ENCODE measurements at places on chromosomes 6 and 20.

DNA sequence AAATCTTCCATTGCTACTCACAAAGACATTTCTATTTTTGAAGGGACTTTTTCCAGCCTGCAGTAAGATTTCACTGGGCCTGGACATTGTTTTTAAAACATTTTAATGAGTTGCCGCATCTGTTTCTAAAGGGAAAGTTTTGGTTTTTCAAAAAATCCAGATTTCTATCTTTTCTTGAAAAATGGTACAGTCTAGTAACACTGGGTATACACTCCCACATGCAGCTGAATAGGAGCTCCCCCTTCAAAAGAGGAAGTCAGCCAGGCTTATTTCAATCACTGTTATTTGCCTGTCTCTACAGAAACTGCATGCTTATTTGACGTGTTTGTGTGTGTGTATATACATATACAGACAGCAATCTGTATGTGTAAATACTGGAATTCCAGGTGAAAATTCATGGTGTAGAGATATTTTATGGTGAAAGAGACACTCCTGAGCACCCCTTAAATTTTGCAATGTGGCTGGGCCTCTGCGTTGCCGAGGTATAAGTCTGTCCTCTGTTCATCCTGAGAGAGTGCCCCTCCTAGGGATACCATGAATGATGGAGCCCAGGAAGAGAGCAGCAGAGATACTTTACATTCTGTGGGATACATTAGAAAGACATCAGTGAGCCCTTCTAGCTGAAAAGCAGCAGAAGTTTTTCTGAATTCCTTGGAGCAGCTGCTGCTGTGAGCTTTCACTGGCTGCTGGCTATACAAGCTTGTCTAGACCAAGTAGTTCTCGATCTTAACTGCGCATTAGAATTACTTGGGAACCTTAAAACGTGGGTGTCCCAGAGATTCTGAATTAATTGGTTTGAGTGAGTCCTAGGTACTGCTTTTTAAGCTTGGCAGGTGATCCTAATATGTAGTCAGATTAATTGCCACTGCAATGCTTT, 12.0 kb upstream of the ABRACL start:
- DNase-seq: no peak

- DNase-seq: no peak
Observed at GRCh38 chr6:74606582-74607071, 599.2 kb downstream of the COL12A1 start.

DNA sequence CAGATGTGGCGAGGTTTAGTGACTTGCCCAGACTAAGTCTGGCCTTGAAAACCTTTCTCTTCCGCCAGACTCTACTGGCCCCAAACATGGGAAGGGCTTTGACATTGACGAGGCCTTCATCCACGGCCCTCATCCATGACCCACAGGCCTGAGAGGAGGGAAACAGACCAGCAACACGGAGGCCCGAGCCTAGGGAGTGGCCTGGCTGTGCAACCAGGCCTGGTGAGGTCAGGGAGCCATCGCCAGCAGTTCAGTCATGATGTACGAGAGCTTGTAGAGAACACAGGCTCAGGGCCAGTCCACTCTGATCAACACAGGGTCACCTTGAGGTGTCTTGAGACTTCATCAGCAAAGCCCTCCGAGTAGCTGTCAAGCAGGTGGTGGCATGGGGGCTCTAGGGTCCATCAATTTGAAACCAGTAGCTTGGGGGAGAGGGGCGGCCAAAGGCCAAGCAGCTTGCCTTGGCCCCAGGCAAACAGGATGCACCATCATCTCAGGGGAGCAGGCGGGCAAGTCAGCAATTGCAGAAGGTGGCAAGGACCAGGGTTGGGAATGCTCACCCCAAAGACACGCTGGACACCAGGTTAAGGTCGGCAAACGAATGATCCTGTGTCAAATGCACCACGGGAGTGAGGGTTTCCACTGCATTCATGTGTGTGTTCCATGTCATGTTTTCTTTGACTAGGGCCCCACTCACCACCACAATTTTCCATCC, 36.1 kb downstream of the GFOD1 start:
- DNase-seq: no peak

GRCh38 chr6:25448965-25449538, 169.9 kb downstream of the CARMIL1 start:
- no peak for DNase-seq

- no peak for DNase-seq
Observed at GRCh38 chr6:47007657-47008396, 34.3 kb downstream of the ADGRF1 start.

GRCh38 chr20:60054716-60055634, 96.8 kb downstream of the CDH26 start:
- no peak for DNase-seq

- DNase-seq: no peak
Observed at GRCh38 chr6:120938876-120939472, 395.3 kb downstream of the TBC1D32 start.

DNA sequence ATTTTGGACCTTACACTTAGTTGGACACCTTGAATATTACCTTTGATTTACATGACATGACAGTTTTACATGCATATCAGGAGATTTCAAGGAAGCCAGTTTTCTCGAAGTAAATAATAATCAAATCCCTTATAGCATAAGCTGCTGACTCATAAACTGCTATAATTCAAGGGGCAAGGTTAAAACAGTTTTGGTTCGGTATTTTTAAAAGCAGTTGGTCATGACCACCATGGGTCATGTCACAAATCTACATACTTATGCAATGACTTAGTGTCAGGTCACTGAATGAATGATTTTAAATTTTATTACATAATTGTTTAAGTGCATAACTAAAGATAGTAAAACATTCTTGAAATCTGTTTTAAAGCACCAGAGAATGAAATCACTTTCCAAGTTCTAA, 158.0 kb downstream of the DST start:
- no peak for DNase-seq

DNA sequence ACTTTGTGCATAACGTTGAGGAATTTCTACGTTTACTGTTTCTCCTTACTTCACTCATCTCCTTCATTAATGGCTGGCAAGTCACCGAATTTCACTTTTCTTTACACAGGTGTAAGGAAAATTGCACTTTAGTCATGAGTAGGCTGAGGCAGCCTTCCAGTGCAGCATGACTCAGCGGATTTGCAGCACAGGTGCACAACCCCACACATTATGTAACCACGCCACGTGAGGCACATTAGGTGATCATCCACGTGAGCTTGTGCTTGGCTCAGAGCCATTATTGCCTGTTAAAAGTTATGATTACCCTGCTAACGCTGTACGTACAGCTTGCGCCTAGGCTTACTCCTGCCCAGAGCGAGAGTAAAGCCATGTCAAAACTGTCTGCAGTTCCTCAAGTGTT, 158.8 kb downstream of the NKAIN2 start:
- DNase-seq: no peak

GRCh38 chr20:55166063-55166462, 690.7 kb downstream of the DOK5 start:
- no peak for DNase-seq

DNA sequence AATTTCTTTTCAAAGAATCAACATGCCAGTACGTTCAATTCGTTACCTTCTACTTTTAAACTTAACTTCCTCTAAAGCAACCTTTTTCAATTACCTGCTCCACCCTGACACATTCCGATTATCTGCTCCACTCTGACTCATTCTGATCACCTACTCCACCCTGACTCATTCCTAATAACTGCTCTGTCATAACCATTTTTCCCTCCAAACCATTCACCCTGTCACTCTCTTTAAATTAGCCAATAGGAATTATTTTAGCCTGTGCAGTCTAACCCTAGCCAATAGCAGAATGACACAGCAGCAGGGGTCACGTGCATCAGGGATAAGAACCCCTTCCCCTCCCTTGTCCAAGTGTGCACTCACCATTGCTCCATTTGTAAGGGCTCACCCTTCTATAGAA, 557.4 kb upstream of the EYS start:
- DNase-seq: no peak

- DNase-seq: no peak
Observed at GRCh38 chr6:47188588-47189021, 121.1 kb downstream of the TNFRSF21 start.

- no peak for DNase-seq
Observed at GRCh38 chr20:4904127-4904860, 97.0 kb downstream of the SLC23A2 start.

DNA sequence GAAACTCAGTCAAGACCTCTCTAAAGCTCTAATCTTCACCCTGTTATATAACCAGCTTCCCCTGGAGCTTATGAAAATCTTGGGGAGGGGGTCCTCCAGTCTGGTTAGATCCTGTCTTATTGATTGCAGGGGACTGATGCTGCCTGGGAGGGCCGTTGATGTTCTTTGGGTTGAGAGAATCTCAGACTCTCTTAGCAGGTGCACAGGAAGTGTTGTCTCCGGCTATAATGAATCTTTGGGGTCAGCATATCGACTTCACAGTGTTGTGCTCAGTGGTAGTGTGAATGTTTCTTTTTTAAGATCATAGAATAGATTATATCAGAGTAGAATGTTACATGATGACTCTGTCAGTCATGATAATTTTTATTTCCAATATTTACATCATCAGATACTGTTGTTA, 2.8 kb upstream of the ECI2 start:
- no peak for DNase-seq

GRCh38 chr20:8318965-8319625, 187.0 kb downstream of the PLCB1 start:
- DNase-seq: no peak

DNA sequence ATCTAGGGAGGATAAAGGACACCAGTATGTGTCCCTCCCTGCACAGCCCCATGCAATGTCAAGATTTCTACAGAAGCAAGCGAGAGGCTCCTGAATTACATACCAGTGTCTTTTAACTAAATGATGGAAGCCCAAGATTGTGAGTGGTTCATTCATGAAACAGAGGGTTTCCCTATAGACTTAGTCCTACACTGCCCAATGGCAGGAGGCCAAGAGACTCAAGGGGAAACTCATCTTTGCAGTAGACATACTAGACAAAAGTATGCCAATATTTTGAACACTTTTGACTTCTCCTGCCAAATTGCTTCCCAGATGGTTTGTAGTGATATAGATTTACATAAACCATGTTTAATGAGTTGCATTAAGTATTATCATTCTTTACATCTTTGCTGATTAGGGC, 557.2 kb upstream of the JAG1 start:
- no peak for DNase-seq

- DNase-seq: no peak
Observed at GRCh38 chr6:7673063-7673536, 52.8 kb upstream of the BMP6 start.

GRCh38 chr6:3120765-3121089, 2.2 kb downstream of the BPHL start:
- no peak for DNase-seq

DNA sequence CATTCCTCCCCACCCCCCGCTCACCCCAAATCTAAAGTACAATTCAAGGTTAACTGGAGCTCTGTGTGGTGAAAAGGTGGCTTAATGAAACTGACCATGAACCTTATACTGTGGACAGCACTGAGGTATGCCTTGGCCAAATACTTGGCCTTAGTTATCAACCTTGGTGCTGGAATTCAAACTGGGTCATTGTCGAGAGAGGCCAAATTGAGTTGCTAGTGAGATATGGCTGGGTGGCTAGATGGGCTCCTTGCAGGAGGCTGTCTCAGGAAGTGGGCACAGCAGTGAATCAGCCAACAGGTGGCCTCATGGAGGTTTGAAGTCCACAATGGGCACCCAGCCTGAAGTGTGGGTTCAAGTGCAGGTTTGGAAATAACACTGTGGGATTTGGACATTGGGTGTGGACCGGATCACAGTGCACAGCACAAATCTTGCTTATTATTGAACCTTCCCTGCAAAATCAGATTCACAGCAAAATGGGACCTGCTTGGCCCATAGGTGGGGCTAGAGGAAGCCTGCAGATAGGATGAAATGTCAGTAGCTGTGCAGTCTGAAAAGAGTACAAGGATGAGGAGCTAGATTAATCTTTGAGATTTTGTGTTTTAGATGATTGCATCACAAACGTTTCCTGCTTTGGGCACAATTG, 5.6 kb upstream of the BTBD3 start:
- no peak for DNase-seq

GRCh38 chr20:21523895-21524294, 10.0 kb upstream of the NKX2-2 start:
- DNase-seq: no peak

- DNase-seq: no peak
Observed at GRCh38 chr6:38599966-38600550, 39.7 kb downstream of the BTBD9 start.

- DNase-seq: no peak
Observed at GRCh38 chr6:73704260-73704659, 8.3 kb downstream of the CD109 start.

GRCh38 chr6:88614316-88614877, 349.0 kb downstream of the RNGTT start:
- DNase-seq: no peak

DNA sequence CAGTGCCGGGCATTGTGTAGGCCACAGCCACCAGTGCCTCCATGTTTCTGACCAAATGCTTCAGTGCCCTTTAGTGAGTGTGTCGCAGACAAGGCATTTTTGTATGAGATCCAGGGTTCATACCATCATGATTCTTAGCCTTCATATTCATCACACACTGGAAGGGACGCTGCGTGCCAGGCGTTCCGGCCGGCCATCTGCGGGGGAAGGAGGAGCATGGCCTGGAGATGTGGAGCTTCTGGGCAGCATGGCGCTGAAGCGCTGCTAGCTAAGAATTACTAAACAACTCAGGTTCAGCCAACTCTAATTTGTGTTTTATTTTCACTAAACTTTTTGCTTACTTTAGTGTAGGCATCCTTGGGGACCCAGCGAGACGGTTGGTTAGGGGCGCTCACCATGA, 111.4 kb upstream of the EXOC2 start:
- DNase-seq: no peak

GRCh38 chr6:117288083-117288715, 22.8 kb downstream of the VGLL2 start:
- DNase-seq: no peak

- no peak for DNase-seq
Observed at GRCh38 chr6:111921103-111921502, 47.9 kb upstream of the FYN start.
